Cardiac septum (tissue), 1 donor: ENCODE measurements at places on chromosomes 12 and 14. TPM values are rescaled to one million over a fixed set of nuclear protein-coding genes. Genes with fewer than 3 reads are reported as not detected.

GRCh38 chr14:69287098-69288010 is 27.4 kb downstream of the GALNT16 start:
- peak; percentile 26 for DNase-seq

DNA sequence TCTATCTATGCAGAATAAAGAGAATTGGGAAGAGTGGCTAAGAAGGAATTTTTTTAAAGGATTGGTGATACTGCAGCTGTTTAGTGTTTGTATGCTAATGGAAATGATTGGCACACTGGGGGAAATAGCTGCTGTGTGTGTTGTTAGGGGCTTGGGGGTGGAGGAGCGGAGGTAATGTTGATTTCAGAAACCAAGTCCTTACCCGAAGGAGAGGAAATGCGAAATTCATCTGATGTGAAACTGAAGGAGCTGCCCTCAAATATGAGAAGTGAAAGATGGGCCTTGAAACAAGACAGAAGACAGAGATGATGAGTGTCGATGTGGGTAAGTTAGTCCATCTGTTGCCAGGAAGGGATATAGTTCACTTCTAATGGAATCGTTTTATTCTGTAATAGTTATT is 21.2 kb upstream of the RNASE12 start:
- DNase-seq = no peak

DNA sequence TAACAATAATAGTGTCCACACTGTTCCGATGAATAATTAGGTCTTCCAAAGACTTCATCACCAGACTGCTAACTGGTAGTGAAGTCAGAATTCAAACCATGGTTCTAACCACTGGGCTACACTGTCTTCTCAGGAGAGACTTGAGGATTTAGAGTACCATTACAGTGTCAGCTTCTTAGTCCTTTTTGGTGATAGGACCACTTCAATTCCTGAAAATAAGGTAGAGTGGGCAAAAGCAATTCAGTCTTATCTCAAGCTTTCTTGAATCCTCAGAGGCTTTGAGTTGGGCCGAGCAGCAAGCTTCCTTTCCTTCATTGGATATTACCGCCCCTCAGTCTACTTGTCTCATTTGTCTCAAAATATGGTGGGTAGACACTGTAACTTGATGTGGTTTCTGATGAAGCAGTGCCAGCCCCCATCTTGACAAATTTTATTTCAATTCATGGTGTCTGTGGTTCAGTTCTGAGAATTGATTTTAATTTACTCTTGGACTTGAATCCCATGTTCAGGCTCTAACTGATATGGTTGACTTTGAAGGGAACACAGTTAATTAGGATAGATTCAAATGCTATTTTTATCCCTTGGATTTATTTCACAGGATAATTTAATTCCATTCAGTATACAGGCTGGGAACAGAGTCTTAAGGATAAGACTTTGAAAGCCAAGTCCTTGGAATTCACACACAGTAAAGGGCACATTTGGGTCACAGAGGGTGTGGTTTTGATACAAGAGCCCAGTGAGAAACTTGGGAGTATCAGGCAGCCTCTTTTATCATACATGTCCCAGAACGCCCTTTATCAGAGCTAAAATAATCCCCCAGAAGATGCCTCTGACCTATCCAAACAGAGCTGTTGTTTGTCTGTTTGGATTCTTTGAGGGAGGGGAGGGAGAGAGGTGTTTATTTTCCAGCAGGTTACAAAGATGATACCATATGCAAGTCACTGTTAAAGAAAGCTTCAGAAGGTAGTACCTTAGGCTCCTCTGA is 167.3 kb downstream of the PRKCH start:
- DNase-seq = no peak

GRCh38 chr12:69511016-69511415 is 40.8 kb downstream of the FRS2 start:
- no peak for DNase-seq

DNA sequence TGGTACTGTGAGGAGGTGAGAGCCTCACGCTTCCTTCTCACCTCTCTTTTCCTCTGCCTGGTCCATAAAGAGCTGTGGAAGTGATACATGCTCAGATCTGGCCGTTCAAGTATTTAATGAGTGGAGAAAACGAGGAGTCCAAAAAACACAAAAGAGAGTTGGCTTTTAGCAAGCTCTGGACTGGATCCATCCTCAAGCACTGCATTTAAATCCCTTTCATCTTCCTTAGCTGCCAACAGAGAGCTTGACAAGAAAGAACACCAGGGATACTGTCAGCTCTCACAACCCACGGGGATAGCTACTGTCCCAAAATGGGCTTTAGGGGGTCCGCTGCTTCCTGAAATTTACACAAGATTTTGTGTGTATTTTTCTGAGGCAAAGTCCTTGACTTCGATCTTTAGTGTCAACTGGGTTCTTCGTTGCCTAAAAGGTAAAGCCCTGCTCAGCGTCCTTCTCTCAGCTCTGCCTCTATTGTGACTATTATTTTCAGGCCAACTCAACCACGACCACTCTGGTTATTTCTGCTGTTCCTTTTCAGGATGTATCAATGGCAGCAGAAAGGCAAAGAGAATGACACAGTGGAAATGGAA is 120.9 kb downstream of the TMTC1 start:
- DNase-seq = no peak

- no peak for DNase-seq
Measured at GRCh38 chr12:62363506-62363905, 103.1 kb upstream of the MON2 start.

GRCh38 chr14:105203057-105203531 is 22.0 kb upstream of the NUDT14 start:
- DNase-seq = no peak

DNA sequence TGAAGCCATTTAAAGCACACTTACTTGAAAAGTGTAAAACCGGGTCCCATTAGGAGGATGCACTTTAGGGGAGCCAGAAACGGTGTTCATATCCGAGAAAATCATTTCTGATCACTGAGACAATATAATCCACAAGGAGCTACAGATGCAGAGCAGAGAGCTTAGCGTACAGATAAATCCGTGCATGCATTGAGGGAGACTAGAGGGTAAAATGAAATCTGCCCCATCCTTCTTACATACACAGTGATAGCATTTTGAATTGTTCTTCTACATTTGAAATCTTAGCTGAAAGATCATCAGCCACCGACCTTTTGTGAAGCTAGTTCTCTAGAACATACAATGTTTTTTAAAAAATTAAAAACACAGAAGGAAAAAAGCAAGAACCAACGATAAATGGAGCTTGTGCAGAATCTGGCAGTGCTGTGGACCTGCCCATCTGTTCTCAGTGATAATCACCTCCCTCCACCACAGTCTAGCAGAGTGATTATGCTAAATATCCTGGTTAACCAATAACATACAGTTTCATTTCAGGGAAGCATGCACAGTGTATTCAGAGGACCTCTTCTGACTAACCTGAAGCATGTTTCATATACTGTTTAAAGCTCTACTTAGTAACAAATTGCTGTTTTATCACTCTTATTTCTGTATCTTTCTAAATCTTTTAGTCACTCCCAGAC is 161.1 kb downstream of the PPFIA2 start:
- DNase-seq = no peak

- no peak for DNase-seq
Measured at GRCh38 chr12:113260127-113260526, 38.9 kb downstream of the TPCN1 start.

GRCh38 chr12:96486751-96487613 is 2.4 kb upstream of the CFAP54 start:
- DNase-seq = no peak

GRCh38 chr12:122473543-122474323 is 27.0 kb downstream of the ZCCHC8 start:
- DNase-seq = no peak

GRCh38 chr14:79643132-79643531 is 568.2 kb downstream of the DIO2 start:
- DNase-seq = no peak

The FLRT2 gene
- total RNA-seq = 6.3 TPM

The SMOC1 gene
- total RNA-seq = 0.22 TPM

The PRKD1 gene
- 4.3 TPM for total RNA-seq

The MLEC gene
- total RNA-seq = 103 TPM

The PLBD1 gene
- 33.8 TPM for total RNA-seq

The PTPRB gene
- total RNA-seq = 28.9 TPM

The KRT78 gene
- total RNA-seq = not detected

The MANSC4 gene
- total RNA-seq = not detected

The FERMT2 gene
- total RNA-seq = 156 TPM

The TAS2R19 gene
- 1.5 TPM for total RNA-seq

The CIROP gene
- total RNA-seq = not detected
